Sciatic nerve (tissue), 2 donors: ENCODE measurements at places on chromosomes 4 and X. TPM values are rescaled to one million over a fixed set of nuclear protein-coding genes. Genes with fewer than 3 reads are reported as not detected.

DNA sequence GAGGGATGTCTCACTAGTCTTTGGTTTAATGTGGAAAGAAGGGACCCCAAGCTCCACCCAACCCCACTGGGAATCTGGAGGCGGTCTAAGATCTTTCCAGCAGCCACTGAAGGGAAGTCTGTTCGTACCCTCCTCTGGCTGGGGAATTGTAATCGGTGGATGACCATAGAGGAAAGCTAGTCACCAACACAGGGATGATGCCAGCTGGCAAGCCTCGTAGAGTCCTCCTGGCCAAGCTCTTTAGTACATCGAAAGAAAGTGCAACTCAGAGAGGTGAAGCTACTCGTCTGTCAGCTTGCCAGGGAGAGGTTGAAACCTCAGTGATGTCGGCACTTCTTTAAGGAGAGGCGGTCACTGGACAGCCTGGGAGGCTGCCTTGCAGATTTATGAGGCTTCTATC is 58.7 kb downstream of the MAMLD1 start:
- no peak for DNase-seq

Gene ZNF732
- total RNA-seq = 0.53 TPM

Gene ETDA
- not detected for total RNA-seq

DNA sequence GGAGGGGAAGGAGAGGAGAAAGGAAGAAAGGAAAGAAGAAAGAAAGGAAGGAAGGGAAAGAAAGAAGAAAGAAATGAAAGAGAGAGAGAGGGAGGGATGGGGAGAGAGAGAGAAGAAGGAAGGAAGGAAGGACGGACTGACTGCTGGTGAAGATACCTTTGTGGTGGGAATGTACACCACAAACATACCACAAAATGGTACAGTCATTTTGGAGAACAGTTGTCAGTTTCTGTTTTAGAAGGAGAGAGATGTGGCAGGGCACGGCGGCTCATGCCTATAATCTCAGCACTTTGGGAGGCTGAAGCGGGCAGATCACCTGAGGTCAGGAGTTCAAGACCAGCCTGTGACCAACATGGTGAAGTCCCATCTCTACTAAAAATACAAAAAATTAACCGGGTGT is 40.0 kb upstream of the SHISA3 start:
- no peak for DNase-seq

DNA sequence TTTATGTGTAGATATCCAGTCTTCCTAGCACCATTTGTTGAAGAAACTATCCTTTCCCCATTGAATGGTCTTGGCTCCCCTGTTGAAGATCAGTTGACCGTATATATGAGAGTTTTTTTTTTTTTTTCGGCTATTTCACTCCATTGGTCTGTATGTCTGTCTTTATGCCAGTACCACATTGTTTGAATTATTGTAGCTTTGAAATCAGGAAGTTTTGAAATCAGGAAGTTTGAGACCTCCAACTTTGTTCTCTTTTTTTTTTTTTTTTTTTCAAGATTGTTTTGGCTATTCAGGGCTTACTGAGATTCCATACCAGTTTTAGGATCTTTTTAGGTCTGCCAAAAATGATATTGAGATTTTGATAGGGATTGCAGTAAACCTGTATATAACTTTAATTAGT is 4.3 kb upstream of the SCD5 start:
- no peak for DNase-seq
